ENCODE measurements at places on chromosomes 6 and 20.

- DNase-seq, result no peak
These were observed 191.3 kb upstream of the FOXA2 start for GRCh38 chr20:22775671-22776139.

GRCh38 chr6:41399424-41399823, 64.0 kb downstream of the NCR2 start:
- no peak for DNase-seq

GRCh38 chr20:2006452-2007361, 12.8 kb upstream of the PDYN start:
- no peak for DNase-seq

GRCh38 chr6:90131125-90131524, 165.5 kb downstream of the BACH2 start:
- DNase-seq, result no peak

- no peak for DNase-seq
These were observed 408.5 kb upstream of the RGS17 start for GRCh38 chr6:153539602-153540001.

- no peak for DNase-seq
These were observed 105.5 kb upstream of the BACH2 start for GRCh38 chr6:90401933-90402830.

GRCh38 chr20:33465481-33466302, 22.1 kb upstream of the SNTA1 start:
- DNase-seq, result no peak

DNA sequence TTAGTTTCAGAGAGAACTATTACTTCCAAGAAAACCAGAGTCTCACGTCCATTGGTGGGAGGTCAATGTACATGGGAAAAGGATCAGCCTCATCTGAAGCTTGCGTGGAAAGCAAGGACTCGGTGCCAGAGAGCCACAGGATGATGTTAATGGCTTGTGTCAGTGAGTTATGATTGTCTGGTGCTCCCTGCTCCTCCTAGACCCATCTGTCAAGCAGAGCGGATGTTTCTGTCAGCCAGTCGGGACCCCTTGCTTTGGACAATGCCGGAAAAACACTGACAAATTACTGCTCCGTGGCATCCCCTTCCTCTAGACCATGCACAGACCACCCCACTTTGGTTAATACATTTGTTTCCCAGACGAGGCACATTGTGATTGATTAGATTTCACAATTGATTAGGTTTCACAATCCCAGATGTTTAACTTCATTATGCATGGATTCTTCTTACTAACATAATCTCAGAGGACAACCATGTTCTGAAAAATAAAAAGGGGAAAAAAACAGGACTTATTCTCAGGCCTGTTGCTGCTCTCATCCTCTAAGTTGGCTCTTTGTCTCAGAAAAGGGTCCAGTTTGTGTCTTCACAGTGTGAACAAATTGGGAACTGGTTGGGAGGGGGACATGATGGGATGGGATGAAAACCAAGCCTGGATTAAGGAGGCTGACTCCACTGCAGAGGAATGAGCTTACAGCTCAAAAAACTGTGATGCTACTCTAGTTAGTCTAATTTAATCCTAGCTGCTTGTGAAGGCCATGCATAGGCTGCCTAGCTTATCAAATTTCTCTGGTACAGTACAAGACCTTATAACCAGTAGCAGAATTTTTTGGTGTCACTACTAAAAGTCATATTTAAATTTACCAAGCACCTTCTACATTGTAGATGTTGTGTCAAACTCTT, 51.9 kb downstream of the UNC5CL start:
- no peak for DNase-seq

DNA sequence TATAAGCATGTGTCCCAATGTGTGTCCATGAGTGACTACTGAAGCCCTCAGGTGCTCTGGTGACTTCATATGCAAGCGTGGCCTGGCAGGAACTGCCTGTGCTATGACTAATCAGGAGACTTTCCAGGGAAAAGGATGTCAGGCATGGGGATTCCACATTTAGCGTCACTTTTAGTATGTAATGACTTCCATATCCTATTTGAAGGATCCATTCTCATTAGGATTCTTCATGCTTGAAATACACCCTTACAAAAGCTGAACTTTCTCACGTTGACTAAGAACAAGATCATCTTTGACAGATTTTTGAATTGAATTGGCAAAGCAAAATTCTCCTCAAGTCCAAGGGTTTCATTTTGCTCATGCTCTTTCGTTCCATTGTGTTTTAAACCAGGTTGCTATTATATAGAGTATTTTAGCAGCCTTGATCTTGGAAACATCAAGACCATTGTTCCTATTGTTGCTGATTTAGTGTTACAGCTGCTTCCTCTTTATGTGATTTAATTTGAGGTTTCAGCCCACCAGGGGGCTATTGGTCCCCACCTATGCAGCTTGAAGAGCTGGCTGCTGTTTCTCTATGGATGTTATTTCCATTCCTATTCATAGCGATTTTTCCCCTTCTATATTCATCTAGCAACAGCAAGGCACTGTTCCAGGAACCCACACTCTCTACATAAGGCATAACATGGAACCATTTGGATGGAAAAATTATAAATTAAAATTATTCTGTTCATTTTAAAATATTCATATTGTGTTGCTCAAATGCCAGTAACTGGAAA, 418.6 kb downstream of the CDKAL1 start:
- DNase-seq, result no peak

- no peak for DNase-seq
These were observed 62.0 kb upstream of the PHACTR2 start for GRCh38 chr6:143615785-143616184.

GRCh38 chr6:169841907-169842606, 90.6 kb downstream of the ERMARD start:
- no peak for DNase-seq

DNA sequence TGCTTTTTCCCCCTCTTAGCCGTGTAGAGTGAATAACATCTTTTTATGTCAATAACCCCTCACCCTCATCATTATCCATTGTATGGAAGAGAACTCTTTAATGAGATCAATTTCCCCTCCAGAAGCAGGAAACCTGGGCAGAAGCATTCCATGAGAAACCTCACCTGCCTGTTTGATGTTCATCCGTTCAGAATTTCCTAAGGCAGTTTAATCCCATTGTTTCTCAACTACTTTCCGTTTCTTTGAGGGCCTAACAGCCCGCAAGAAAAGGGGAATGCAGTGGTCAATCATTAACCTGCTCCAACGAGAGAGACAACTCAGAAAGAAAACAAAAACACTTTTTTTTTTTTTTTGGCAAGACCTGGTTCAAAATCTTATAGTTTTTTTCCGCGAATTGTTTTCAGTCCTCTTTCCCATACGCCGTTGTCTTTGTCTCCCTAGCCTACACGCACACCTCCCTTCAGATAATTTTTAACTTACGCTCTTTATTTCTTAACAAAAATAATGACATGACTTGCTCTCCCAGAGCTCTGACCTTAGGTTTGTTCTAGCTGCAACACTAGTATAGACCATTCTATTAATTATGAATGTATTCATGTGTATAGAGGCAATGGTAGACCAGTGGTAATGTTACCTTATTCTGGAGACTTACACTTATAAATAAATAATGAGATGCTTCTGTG, 25.6 kb upstream of the ID4 start:
- no peak for DNase-seq

GRCh38 chr20:58722877-58723627, 30.5 kb downstream of the NPEPL1 start:
- DNase-seq, result no peak

DNA sequence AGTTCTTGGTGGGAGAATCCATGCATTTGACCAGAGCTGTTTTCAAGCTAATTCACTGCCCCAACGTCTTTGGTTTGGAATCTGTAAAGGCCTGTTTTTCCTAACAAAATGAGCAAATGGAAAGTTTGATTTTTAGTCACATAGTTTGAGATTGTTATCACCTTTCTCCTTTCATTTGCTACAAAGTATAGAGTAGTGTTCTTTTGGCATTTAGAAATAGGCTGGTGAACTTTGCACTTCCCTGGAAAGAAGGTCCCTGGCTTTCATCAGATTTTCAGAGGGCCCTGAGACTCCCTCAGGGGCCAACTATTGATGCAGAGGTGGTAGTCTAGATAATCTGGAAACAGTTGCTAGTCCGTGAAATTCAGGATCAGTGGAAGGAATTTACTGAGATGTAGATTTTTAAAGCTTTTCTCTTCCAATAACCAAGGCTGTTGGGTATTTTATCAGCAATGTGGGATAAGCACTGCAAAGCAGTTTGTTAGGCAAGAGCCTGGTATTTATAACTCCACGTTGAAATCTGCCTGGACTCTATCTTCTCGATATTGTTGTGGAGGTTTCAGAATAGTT, 1.7 kb downstream of the ARFGEF2 start:
- no peak for DNase-seq

GRCh38 chr20:63750807-63751470, 11.4 kb downstream of the SLC2A4RG start:
- DNase-seq, result no peak

DNA sequence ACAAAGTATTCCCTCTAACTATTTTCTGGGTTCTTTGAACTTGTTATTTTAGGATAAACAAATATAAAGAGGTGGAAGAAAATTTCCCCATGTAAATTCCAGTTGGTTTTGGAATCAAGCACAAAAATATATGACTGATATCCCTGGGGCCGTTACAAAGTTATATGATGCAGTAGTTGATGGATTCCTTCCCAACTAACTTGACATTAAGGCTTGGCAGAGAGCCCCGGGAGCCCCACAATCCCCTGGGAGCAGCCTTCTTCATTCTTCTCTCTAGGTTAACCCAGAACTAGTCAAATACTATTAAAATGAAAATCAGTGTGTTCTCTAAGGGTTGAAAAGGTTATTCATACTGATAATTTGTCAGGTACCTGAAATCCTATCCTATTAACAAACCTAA, 508.9 kb upstream of the SOX4 start:
- no peak for DNase-seq

- DNase-seq, result no peak
These were observed 129.0 kb downstream of the TAF4 start for GRCh38 chr20:61936701-61937131.

DNA sequence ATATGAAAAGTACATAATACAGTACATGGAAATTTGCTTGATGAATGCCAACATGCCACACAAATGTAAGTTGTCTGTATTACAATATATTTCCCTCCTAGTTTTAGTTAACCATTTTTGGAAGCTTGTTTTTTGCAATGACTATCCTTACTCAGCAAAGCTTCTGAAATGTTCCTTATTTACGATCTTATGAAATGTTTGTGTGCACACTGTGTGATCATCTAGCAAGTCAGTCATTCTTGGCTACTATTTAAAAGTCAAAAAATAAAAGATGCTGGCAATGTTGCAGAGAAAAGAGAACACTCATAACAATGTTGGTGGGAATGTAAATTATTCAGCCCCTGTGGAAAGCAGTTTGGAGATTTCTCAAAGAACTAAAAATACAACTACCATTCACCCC, 33.8 kb downstream of the SUMO4 start:
- DNase-seq, result no peak

- no peak for DNase-seq
These were observed 22.9 kb upstream of the CD83 start for GRCh38 chr6:14094721-14095120.

- DNase-seq, result no peak
These were observed 553.3 kb downstream of the C6orf118 start for GRCh38 chr6:164756142-164756541.

- DNase-seq, result no peak
These were observed 41.7 kb upstream of the REV3L start for GRCh38 chr6:111524735-111525134.

DNA sequence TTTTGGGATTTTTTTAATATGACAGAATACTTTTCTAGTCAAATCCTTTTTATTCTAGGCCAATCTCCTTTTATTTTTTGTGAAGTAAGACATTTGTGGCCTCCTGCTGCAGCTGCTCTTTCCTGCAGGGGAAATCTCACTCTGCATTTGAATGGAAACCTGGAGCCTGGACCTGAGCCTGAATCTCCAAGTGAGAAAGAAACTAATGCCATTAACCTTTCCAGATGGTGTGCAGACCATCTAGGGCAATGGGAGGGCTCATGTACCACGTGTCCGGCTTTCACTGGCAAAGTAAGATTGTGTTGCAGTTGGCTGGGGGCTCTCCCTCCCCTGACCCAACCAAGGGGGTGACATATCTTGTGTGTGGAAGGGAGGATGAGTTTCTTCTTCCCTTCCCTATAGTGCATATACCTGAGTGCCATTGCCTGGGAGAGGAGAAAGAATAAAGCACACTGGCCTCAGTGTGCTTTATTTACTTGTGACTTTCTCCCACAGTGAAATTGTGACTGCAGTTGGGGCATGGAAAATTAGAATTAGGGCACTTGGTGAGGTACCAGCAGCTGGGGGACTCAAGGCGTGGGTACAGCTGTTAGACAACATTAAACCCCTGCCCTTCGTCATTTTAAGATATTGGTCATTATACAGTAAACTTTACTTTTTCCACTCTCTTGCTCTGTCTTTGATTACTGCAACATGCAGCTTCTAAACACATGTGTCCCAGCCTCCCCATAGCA, 159.8 kb upstream of the RIN2 start:
- DNase-seq, result no peak

DNA sequence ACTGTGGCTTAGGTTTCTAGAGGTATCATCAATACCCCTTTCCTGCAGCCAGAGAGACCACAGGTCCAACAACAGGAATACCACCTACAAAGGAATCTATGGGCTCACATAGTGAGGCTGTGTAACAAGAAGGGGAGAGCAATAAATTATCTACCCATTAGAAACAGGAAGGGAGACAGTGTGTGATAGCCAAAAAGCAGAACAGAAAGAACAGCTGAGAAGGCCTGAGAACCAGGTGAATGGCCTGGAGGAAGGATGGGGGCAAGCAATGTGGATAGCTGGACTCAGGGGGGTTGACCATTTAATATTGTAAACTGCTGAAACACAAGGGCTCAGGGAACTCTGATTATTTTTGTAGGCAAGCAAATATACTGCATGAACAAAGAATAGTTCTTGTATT, 628.2 kb downstream of the COL12A1 start:
- no peak for DNase-seq

- DNase-seq, result no peak
These were observed 29.4 kb downstream of the MRPL14 start for GRCh38 chr6:44097782-44098317.

DNA sequence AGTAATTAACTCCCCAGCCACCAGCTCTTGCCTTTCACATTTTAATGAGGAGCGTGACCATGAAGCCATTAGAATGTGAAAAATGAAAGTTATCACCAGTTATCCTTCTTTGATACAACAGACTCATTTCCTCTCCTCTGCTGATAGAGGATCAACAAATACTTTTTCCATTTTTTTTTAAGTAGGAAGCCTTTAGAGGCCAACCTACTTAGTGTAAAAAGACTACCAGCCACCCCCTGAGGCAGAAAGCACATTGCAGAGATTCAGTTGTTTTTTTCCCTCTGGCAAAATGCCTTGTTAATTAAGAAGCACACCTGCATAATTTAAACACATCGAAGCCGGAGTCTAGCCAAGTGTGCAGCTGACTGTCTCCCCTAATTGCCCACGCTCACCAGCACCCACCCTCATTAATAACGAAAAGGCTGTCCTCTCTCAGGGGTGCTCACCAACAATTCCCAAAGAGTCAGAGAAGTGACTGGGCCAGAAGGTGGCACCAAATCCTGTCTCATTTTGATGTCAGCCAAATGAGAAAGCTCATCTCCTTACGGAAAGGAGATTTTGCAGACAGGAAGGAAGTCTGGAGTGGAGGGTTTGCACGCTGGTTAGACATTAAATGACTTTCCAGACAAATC, 60.9 kb upstream of the MC3R start:
- DNase-seq, result no peak
